ENCODE measurements at places on chromosomes 2 and 18.

GRCh38 chr2:7849027-7849426, 832.8 kb upstream of the ID2 start:
- DNase-seq, result no peak

DNA sequence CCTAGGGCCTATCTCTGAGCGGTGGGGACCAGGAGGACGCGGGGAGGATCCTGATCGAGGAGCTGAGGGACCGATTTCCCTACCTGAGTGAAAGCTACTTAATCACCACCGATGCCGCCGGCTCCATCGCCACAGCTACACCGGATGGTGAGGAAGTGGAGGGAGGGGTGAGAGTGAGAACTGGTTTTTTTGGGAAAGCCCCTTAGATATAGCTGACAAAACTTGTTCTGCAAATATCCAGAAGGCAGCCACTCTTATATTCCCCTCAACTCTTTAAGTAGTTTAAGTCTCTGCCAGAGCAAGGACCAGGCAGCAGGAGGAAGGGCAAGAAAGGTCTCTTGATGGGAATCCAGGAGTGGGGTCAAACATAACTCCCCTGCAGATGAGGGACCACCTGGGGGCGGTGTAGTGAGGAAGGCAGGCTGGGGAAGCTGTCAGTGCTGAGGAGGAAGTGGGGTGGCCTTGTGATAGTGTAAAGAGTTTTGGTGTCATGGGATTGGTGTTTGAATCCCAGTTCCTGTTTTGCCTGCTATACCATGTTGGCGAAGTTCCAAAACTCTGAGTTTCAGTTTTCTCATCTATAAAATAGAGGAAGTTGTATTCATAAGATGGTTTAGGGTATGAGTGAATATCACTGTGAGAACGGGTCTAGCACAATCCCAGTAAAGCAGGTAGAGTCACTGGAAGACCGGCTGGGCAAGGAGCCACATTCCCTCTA, 3.4 kb downstream of the NAGK start:
- DNase-seq, result peak; percentile 52

DNA sequence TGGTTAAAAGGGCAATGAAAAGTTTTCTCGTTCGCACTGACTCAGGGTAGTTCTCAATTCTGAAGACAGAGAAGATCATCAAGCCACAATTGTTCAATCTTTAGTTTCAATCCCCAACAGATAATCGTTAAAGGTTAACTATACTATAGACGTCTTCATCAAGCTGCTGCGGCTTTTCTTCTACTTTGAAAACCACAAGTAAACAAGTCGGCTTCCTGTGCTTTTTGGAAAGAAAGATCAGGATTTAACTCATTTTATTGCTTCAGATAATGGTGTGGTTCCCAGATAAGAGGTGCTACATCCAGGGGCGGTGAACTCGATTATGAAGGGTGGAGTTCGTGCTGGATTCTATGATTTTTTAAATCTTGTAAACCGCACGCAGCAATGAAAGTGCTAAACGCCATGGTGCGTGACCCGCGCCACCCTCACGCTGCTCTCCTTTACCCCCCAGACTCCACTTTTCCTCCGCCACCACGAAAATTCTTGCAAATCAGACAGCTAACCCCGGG, 545 bp upstream of the CDCA7 start:
- no peak for DNase-seq

DNA sequence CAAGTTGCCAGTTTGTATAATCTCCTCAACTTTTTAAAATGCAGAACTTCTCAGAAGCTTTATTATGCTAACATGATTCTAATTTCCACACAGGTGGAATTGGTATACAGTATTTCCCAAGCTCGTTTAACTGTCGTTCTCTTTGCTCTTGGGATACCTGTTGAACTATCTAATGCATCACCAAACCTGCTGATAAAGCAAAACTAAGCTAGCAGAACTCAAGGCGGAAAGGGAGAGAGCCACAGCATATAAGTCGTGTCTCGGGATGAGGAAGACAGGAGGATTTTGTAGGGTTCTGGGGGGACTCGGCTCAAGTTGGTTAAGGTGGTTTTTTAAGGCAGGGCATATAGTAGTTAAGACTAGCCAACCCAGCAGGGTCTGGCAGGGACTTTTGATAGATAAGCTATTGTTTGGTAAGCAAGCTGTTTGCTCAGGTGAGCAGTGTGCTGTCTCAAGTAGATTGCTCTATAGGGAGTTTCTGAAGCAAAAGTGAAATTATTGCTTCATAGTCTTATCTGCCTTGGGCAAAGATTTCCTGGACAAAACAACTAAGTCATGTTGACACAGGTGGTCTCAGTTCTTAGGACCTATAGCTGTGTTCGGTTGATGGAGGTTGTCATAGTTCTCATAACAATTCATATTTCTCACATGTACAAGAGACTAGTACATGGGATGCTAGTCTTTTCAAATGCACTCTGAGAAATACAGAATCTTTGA, 28.2 kb upstream of the CHRNA1 start:
- DNase-seq, result no peak

DNA sequence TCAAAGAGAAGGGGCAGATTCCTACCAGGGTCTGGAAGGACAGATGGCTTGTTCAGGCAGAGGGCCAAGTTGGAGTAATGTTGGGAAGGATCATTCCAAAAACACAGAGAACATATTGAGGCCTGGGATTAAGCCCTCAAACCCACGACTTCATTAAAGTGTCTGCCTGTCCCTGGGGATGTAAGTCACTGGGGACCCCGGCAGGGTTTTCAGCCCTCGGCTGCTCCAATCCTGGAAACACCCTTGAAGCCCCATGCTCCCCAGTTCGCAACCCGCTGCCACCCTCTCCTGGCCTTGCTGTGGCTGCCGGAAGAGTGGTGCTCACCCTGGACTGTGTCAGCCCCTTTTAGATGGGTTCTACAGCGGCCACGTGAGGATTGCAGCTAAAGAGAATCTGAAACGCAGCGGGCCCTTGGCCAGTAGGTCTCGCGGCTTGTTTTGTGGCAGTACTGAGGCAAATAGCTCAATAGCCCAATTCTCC, 79.9 kb downstream of the EPAS1 start:
- no peak for DNase-seq

GRCh38 chr2:220377482-220378155, 750.2 kb downstream of the SLC4A3 start:
- DNase-seq, result no peak

GRCh38 chr2:76008001-76008702, 297.4 kb upstream of the GCFC2 start:
- DNase-seq, result no peak

DNA sequence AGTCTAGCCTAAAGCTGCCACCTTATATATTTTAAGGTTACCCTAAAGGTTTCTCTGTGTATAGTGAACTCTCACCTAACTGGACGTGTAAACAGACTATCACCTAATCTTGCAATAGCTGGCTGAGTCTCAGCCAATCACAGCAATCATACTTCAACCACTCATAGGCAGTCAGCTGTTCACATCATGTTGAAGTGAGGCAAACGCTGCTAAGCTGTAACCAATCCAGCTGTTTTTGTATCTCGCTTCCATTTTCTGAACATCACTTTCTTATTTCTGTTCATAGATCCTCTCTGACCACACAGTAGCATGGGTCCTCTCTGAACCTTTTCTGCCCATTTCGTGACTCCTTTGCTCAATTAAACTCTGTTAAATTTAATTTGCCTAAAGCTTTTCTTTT, 468.2 kb upstream of the POU3F3 start:
- no peak for DNase-seq

DNA sequence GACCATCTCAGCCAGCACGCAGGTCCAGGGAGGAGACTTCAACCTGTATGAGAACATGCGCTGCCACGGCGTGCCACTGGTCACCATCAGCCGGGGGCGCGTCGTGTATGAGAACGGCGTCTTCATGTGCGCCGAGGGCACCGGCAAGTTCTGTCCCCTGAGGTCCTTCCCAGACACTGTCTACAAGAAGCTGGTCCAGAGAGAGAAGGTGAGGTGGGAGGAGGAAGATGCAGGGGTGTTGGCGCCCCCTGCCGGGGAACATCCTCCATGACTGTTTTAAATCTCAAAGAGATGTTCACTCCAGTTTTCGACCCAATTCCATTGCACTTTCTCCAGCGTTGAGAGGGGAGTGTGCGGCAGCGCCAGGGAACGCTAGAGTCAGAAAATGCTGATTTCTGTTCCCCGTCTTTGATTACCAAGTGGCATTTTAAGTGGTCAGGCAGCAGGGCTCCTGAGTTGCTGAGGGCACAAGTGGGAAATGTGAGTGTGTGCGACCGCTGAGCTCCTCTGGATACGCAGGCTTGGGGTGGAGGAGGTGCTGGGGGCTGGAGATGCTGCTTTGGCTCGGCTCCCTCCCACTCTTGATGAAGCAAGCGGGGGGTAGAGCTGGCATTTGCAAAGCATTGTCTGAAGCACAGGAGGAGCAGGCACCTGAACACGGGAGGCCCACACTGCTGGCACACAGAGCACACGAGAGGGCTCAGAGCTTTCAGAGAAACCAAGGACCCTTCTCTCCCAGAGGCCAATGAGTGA, 27.7 kb upstream of the MAPRE3 start:
- DNase-seq, result peak; percentile 36

GRCh38 chr2:217650229-217650628, 352.6 kb downstream of the TNS1 start:
- DNase-seq, result no peak

GRCh38 chr2:106026271-106027190, 167.6 kb downstream of the UXS1 start:
- no peak for DNase-seq

GRCh38 chr2:240432820-240433801, 2.4 kb upstream of the GPC1 start:
- no peak for DNase-seq

DNA sequence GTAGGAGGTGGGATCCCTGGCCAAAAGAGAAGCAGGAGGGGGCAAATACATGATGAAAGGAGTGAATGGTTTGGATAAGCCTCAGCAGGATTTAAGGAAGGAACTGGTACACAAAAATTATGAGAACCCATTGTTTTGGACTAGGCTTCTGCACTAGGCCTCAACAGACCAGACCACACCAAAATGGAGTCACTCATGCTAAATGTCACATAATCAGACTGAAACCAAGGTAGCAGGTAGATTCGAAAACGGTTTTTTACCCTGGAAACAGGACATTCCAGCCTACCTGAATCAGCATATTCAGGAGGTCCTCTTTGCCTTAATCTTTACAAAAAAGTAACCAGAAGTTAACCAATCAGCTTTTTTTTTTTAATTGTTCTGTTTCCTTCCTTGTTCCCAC, 49.4 kb upstream of the CDCA7 start:
- no peak for DNase-seq

- DNase-seq, result no peak
These were observed 194.8 kb downstream of the TPGS2 start for GRCh38 chr18:36633961-36634412.

- no peak for DNase-seq
These were observed 62.6 kb downstream of the KCTD18 start for GRCh38 chr2:200447139-200447855.

DNA sequence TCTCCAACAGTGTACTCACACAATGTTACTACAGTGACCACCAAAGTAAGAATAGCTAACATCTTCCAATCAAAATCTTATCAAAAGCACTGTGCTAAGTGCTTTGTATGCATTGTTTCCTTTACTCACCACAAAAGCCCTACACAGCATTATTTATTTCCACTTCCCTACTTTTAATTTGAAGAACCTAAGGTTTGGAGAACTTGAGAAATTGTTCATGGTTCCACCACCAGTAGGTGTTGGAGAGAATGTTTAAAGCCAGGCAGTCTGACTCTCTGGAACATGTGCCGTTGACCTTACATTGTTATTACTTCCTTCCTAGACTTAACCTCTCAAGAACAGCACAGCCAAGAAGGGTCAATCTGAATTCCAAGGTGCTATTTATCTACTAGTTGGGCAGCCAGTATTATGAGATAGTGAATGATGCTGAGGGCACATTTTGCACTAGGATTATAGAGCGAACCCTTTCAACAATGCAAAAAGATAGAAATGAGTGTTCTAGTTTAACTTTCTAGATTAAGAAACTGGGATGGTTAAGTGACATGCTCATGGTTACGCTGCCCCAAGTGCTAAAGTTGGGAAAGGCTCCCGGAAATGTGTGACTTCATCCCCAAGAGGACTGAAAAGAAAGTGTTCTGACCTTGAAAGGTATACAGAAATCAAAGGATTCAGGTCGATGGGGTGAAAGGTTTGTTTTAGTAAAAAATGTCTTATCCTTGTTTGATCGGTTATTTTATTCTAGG, 55.2 kb upstream of the FAM136A start:
- no peak for DNase-seq

DNA sequence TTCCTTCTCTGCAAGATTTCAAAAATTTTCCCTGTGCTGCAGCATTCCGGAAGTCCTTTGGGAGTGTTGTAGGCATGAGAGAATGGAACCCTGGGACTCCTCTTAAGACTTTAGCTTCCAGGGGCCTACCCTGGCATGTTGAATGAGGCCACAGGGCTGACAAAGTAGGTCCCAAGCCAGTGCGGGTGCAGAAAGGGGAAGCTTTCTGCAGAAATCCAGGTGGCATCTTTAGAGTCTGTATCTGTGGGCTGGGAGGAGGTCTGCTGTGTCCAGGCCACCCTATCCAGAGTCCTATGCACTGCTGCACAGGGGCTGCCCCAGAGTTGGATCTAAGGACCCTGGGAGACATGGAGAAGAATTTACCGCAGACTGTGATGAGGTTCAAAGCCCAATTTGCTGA, 1.9 kb upstream of the SIX2 start:
- DNase-seq, result no peak

GRCh38 chr2:191521608-191522208, 156.2 kb upstream of the NABP1 start:
- no peak for DNase-seq

- DNase-seq, result no peak
These were observed 39.1 kb downstream of the MRPS5 start for GRCh38 chr2:95082477-95082876.

DNA sequence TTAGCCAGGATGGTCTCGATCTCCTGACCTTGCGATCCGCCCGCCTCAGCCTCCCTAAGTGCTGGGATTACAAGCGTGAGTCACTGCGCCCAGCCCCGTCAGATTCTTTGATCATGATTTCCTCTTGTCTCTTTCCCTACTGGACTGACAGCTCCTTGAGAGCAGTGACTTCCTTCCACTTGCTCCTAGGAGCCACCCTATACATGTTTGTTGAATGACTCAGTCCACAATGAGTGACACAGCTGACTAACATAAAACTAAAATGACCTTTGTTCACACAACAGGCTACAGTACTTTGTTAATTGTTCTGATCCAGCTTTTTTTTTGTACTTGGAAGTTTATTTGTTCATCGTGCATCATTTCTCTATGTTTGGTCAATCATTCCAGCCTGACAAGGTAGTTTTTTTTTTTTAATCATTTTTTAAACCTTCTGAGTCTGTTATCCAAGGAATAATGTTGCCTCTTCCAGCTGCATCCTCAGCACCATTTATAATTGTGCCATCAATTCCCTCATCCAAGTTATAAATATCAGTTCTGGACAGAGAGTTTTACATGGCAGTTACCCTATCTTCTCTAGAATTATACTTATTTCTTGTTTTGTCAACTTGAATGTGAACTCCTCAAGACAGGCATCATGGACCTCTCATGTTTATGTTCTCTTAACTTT, 42.9 kb upstream of the TUBA3E start:
- no peak for DNase-seq

- no peak for DNase-seq
These were observed 20.9 kb downstream of the NETO1 start for GRCh38 chr18:72846736-72847533.

DNA sequence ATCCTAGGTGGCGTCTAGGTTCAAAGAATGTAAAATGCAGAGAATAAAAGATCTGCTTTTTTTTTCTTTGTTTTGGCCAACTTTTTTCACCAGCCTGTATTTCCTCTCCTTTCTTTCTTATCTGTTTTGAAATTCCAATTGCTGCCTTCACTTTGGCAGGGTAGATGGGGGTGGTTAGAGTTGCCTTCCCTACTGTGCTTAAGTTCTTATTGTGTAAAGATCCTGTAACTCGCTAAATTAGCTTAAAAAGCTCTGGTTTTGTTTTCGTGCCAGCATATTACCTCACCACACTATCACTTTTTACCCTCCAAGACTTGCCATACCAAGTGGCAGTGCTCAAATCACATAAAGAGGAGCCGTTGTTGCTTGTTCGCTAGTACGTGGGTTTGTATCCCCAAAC, 921.7 kb downstream of the DPP10 start:
- DNase-seq, result no peak

Data from activated T-helper 9 cell treated with anti-CD3 and anti-CD28 coated beads, Interleukin-2, amount 50 U/mL, for 16 hours (primary cell).